Epithelial cell of prostate (primary cell): ENCODE measurements at places on chromosomes 2 and 18.

DNA sequence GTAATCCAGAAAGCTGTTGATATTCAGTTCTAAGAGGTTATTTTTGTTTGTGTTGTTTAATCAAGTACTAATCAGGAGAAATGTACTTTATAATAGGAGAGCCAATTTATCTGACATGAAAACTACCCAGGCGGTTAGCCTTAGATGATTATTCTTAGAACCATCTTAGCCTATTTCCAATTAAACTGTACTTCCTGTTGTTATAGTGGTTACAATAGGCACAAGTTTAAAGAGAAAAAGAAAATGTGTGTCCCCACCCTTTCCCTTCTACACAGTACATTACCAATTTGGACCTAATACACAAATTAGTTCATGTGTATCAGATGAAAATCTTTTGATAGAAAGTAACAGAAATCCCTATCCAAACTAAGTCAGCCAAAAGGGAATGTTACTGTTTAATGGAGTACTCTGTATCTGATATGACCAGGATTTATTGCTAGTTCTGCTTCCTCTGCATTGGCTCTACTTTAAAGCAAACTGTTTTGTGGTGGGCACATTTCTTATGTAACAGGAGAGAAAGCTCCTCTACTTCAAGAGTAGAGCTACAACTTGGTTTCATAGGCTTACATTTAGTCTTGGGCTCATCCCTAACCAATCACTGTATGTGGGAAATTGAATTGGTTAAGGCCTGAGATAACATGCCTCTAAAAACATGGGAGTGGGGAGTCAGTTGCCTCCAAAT, 217.9 kb downstream of the UBE2E3 start:
- no peak for DNase-seq

GRCh38 chr2:9885036-9885684, 41.9 kb downstream of the TAF1B start:
- DNase-seq = no peak

DNA sequence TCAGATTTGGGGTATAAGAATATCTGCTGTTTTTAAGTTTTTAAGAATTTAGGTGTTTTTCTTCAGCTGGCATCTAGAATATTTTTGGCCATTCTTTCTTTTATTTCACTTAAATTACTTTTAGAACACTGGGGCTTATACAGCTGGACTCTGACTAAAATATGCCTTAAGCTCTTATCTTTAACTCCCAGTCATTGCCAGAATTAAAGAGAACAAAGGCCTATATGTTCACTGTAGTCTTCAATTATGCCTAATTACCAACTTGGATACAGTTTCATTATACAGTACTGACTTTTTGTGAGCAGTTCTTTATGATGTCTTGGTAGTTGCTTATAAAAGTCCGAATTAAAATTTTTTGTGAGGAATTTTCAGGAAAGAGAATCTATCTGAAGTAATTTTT, 192.8 kb downstream of the ZNF407 start:
- no peak for DNase-seq

DNA sequence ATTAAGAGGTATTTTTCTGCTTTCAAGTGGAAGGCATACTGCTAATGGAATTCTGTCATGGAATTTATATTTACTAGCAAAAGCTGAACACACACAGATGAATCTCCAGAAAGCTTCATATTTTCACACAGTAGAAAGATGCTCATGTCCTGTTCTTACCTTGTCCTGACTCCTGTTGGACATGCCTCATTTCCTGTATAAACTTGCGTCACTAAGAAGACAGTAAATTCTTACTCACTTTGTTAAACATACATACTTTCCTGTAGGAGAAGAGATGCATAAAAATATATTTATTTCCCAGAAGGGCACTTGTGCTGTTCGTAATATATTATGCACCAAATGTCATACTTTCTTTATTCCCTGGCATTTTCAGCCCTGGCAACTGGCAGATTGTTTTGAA, 238.3 kb upstream of the RASGRP3 start:
- no peak for DNase-seq

- no peak for DNase-seq
These were observed 85.5 kb downstream of the AGPS start for GRCh38 chr2:177478029-177478428.

- no peak for DNase-seq
These were observed 222.7 kb downstream of the CYRIA start for GRCh38 chr2:16442971-16443370.

- peak; percentile 87 for DNase-seq
These were observed 164.3 kb upstream of the SIX2 start for GRCh38 chr2:45173513-45173912.

GRCh38 chr2:221708902-221709301, 136.8 kb upstream of the EPHA4 start:
- DNase-seq = no peak
